IPS-NIHi11 (cell line): ENCODE measurements at places on chromosomes 3 and 15.
A peak's percentile ranks its signal among the peaks of the same experiment; 100 is the strongest.

DNA sequence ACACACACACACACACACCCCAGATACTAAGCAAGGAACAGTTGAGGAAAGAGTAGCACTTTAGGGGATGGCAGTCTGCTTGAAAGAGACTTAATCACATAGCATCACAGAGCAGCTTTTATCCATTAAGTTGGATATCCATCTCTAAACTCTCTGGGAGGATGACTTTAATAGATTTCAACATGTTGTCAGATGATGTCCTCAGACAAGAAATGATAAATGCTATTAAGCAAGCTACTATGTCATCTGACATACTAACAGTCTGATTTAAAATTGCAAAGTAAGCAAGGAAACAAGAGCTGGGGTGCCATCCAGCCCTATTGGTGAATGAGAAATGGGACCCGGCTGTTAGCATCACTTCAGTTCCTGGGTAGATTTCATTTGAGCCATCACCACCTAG, 136.9 kb downstream of the PLCL2 start:
- no peak for DNase-seq

- DNase-seq, result peak; percentile 14
Measured at GRCh38 chr15:65836665-65837064, 32.6 kb upstream of the RAB11A start.

- DNase-seq, result no peak
Measured at GRCh38 chr15:63284335-63284734, 6.9 kb downstream of the APH1B start.

DNA sequence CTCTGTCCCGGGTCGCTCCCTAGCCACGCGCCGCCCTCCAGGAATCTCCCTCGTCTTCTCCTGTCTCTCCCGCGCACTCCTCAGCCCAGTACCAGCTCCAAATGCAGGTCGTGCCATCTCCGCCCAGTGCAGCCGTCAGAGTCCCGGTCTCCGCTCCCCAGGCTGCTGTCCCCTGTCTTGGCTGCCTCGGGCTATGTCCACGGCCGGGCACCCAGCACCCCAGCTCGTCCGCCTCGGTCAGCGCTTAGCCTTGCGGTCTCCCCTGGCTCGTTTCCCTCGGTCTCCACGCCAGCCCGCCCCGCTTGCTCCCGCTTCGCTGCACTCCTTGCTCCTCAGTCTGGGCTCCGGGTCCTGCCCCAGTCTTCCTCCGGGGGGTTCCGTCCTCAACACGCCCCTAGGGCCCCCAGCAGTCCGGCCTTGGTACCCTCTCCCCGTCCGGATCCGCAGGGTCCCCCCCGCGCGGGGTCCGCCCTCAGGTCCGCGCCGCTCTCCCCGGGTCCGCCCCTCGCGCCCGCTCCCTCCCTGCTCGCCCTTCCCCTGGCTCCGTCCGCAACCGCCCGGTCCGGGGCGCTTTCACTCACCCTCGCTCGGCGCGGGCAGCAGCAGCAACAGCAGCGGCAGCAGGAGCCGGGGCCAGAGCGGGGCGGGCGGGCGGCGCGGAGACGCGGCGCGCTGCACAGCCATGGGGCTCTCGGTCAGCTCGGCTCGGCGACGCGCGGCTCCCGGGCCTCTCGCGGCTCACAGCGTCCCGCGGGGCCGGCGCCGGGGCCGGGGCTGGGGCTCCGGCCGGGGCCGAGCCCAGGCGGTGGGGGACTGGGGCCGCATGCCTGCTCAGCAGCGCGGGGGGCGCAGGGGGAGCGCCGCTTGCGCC, 462 bp downstream of the IGDCC3 start:
- DNase-seq, result peak; percentile 90

DNA sequence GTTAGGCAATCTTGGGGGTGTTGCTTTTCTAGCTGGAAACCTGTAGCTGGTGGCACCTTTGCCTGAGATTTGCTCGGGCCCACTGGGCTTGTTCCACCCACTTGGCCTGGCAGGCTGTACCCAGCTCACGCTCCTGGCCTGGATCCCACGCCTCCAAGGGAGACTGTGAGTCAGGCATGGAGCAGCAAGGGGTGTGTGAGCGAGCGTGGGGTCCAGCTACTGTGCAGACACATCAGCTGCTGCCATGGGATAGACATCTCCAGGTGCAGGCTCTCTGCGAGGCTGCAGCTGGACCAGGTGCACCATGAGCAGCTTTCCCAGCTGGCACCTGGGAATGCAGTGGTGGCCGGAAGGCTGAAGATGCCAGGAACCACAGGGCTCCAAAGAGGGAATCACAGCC, 36.0 kb downstream of the NR1D2 start:
- DNase-seq, result no peak

- DNase-seq, result no peak
Measured at GRCh38 chr3:89260721-89261120, 153.3 kb downstream of the EPHA3 start.

GRCh38 chr15:84868037-84868880, 16.2 kb upstream of the SLC28A1 start:
- no peak for DNase-seq

GRCh38 chr3:59540696-59541095, 490.9 kb upstream of the CFAP20DC start:
- no peak for DNase-seq

DNA sequence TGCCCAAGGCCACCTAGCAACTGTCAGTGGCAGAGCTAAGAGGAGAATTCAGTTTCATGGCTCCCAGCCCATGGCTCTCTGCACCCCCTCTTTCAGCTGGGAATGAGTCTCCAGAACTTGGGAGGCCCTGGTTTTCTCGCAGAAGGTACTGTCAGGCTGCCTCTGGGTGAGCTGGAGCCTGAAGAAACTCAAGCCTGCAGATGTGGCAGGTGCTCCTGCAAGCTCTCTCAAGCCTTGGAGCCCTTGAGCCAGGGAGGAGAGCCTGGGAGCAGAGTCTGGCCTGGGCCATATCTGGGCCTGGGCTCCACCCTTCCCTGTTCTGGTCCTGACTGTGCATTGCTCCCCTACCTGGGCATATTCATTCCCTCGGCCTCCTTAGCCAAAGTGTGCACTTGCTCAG, 74.4 kb upstream of the TLE3 start:
- no peak for DNase-seq

DNA sequence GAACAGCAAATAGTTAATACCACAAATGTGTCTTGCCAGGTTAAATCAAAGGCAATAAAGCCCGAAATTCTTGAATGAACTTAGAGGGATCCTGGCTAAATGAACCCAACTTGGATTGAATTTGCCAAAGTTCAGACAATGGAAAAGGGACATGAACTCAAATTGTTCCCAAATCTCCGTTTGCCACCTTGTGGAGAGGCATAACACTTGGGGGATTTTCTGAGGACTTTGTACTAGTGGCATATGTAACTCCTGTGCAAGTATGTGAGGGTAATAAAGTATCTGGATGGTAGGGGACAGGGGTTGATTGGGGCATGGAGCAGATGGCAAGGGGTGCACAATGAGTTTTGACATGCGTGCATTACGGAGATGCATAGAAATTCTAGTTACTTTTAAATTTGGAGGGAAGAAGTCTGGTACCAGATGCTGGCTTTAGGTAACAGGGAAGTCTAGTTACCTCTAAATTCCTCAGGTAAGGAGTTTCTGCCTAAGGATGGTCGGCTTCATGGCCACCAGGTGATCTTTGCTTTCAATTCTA, 1.2 kb upstream of the TCAIM start:
- peak; percentile 11 for DNase-seq

DNA sequence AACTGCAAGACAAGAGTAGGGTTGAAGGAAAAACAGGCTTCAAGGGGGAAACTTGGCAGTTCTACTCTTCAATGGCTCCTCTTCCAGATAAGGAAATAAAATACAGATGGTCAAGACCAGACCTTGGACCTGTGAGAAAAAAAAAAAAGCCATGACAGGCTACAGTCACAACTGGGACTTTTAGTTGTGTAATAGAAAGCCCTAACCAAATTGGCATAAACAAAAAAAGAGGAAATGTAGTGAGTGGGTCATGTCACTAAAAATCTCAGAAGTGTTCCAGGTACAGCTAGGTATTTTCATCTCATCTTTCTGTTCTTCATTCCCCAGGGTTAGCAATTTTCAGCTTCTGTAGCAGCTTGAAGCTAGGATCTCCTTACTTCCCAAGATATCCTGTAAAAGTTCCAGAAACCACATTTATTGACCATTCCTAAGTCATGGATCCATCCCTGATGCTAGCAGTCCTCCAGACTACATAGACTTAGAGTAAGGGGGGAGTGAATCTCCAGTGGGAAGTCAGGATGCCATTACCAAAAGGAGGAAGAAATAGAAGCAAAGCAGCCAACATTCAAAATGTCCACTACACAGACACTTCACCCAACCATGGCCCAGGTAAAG, 61.0 kb upstream of the CSTA start:
- DNase-seq, result no peak

DNA sequence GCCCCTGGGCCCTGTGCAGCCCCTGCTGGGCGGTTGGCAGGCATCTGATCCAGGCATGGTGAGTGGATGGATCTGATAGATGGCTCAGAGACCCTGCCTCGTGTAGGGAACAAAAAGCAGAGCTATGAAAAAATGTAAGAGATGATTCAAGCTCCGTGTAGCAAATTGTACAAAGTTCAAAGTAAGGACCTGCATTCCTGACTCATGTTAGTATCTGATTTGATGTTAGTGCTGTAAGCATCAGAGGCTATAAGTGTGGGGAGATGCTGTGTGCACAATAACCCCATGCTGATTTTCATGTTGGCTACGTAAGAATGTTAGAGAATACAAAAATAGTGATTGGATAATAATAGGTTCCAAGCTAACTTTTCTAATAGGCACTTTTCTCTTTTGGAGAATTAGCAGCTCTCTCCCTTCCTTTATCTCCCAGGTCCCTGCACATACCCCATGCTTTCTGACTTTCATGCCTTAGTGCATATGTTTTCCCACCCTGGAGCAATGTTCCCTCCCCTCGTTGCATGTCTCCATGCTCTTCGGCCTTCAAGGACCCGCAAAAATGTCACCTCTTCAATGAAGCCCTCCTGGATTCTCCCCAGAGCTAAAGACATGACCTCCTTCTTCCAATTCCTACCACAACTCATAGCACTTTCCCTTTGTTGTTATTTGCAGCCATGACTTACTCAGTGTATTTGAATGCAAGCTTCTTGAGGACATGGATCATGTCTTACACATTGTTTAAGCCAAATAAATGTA, 1.6 kb downstream of the CCR9 start:
- DNase-seq, result no peak

DNA sequence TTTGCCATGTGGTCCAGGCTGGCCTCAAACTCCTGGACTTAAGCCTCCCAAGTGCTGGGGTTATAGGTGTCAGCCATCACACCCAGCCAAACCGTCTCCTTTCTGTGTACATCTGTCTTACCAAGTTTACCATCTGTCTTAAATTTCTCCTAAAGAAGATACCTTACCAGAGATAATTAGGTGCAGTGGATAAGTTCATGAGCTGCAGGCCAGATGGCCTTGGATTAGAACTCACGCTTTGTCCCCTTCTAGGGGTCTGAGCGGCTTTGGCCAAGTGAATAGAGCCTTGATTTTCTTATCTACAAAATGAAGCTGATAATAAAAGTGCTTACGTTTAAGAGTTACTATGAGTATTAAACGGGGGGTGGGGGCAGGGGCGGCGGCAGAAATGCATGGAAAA, 103.9 kb downstream of the SUCLG2 start:
- no peak for DNase-seq

DNA sequence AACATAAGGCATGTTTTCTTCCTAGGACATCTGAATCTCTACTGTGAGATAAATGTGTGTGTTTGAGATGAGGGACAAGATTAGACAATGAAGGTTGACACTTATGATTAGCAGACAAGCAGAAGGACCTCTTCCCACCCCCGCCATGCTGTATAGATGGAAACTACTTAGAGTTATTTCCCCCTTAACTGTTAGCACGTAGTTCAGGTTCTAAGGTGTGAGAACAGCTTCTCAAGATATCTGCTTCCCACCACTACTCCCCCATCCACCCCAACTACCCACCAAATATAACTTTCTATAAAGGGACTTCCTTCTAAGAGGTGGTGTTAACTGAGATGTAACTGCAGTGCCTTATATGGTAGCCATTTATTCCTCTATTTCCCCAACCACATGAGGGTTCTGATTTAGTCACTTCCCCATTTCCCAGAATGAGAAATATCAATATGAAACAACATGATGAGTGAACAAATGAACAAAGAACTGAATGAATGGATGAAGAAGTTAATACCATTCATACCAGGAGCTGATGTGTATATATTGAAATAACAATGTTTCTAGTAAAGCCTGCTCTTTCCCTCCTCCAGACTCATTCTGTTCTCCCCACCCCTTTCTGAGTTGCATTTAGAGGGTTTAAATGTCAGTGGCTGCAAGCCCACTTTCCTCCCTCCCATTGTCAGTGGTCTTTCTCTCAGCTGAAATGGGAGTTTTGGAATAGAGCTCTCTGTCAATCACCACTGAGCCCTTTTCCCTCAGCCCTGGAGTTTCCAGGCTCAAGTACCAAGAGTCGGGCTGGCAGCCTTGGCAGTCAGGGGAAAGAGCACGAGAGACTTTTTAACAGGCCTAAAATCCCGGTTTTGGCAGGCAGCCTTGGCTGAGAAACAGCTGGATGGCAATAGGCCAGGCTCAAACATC, 7.7 kb upstream of the RFTN1 start:
- DNase-seq, result no peak

DNA sequence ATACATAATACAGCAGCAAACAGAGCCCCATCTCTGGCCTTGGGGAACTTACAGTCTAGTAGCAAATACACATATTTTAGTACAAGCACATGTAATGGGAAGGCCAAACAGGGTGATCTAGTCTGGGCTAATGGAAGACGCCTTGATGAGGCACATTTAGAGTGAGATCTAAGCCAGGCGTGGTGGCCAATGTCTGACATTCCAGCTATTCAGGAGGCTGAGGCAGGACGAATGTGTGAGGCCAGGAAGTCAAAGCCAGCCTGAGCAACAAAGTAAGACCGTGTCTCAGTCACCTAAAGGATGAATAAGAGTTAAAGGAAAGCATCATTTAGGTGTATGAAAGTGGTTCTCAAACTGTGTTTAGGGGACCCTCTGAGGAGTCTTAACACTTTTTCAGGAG, 291.9 kb downstream of the MAGI1 start:
- DNase-seq, result no peak

DNA sequence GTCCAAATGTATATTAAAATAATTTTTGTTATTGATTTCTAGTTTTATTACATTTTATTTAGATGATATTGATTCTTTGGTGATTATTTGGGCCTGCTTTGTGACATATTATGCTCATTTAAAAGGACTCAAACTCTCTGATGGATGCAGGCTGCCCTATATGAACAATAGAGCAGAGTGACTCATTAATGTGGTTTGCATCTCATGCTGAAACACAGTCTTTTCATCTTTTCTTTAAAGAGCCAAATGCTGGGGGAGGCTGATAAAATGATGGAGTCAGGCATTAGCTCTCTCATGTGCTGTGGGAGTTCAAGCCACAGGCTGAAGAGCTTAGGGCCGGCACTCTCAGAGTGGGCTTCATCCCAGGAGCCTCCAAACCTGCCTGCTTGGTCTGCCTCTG, 7.2 kb downstream of the PLA1A start:
- DNase-seq, result no peak

GRCh38 chr15:68601206-68602197, 22.7 kb downstream of the CORO2B start:
- DNase-seq, result no peak

GRCh38 chr3:107660306-107660976, 137.7 kb downstream of the BBX start:
- no peak for DNase-seq

- DNase-seq, result no peak
Measured at GRCh38 chr15:42108189-42108588, 13.8 kb upstream of the PLA2G4D start.
